ENCODE measurements at places on chromosomes 11 and 22.

- no peak for DNase-seq
Observed at GRCh38 chr22:39242595-39243438, 2.0 kb downstream of the PDGFB start.

DNA sequence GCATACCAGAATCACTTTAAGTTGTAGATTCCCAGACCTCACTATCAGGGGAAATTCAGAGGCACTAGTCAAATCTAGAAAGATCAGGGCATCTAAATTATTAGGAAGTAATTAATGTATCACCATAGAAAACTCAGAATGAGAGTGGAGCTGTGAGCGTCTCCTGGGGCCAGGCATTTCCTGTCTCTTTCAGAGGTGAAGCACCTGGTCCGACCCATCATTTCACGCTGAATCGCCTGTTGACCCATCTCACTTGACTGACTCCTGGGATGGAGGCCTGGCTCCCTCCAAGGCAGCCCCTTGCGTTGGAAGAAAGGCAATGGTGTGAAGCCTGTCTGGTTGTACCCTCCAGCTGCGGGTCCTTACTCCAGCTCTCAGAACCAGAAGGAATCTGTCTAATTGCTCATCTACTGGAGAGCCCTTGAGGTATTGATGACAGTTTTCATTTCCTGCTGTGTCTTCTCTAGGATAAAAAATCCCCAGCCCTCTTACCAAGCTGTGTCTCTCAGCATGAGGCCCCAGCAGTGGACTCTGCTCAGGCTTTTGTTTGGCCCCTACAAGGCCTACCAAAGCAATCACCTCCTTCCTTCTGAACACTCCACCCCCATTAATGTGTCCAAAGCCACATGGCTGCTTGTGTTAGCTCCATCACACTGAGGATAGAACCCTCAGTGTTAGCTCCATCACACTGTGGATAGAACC, 93.2 kb upstream of the SYT13 start:
- DNase-seq, result no peak

- DNase-seq, result no peak
Observed at GRCh38 chr11:68993546-68993945, 12.8 kb upstream of the MRGPRD start.

DNA sequence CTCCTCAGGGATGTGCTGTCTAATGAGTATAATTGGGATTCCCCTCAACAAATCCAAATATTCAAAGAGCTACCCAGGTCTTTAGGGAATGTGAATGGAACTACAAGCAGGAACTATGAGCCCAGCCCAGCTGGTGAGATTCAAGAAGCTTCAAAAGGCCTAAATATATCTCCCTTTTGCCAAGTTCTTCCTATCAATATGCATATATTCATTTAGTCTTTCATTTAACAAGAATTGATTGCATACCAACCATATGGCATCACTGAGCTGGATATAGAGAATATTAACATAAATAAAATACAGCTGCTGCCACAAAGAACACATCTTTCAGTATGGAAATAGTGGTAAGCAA, 58.9 kb upstream of the PRSS23 start:
- no peak for DNase-seq

DNA sequence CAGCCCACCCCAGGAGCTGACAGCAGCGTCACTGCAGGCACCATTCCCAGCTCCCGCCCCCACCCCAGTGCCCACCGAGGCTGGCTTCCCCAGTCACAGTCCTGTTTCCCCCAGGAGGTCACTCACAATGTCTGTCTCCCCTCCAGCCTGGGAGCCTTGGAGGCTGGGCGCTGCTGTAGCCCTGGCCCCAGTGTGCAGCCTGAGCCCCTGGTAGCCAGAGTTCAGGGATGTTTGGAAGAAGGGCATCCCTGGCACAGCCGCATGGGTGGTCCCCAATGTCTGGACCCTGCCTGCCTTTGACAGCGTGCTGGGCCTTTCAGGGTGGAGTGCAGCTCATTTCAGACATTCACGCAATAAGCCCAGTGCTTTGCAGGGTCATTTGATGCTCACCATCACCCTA, 4.3 kb downstream of the CAPN5 start:
- DNase-seq, result no peak

DNA sequence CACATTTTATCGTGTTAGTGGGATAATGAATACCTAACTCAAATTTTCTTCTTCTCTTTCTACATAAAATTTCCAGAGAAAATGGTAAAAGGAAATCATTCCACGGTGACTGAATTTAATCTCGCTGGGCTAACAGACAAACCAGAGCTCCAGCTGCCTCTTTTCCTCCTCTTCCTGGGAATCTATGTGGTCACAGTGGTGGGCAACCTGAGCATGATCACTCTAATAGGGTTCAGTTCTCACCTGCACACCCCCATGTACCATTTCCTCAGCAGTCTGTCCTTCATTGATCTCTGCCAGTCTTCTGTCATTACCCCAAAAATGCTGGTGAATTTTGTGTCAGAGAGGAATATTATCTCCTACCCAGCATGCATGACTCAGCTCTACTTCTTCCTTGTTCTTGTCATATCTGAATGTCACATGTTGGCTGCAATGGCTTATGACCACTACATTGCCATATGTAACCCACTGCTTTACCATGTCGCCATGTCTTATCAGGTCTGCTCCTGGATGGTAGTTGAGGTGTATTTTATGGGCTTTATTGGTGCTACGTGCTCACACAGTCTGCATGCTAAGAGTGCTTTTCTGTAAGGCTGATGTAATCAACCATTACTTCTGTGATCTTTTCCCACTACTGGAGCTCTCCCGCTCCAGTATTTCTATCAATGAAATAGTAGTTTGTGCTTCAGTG, 24.1 kb downstream of the OR10D3 start:
- DNase-seq, result no peak

DNA sequence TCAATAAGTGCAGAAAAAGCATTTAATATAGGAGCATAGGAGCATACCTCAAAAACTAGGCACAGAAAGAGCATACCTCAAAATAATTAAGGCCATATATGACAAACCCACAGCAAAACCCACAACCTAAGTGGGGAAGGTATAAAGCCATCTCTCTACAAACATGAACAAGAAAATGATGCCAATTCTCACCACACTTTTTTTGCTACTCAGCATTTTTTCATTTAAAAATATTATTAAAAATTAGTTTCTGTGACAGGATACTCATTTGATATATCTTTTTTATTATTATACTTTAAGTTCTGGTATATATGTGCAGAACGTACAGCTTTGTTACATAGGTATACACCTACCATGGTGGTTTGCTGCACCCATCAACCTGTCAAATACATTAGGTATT, 352.0 kb downstream of the LUZP2 start:
- no peak for DNase-seq

GRCh38 chr22:50252082-50253045, 1.3 kb upstream of the HDAC10 start:
- DNase-seq, result peak; percentile 65

DNA sequence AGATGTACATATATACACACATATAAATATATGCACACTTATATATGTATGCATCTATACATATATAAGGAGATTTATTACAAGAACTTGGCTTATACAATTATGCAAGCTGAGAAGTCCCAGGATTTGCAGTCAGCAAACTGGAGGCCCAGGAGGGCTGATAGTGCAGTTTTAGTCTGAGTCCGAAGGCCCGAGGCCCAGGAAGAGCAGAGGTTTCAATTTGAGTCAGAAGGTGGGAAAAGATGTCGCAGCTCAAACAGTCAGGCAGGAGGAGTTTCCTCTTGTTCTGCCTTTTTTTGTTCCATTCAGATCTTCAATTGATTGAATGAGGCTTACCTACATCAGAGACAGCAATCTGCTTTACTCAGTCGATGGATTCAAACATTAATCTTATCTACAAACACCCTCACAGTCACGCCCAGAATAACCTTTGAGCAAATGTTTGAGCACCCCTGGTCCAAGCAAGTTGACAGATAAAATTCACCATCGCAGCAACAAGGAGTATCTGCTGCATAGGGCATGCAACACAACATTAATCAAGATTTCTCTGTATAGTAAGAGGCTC, 4.0 kb upstream of the SGSM1 start:
- no peak for DNase-seq

DNA sequence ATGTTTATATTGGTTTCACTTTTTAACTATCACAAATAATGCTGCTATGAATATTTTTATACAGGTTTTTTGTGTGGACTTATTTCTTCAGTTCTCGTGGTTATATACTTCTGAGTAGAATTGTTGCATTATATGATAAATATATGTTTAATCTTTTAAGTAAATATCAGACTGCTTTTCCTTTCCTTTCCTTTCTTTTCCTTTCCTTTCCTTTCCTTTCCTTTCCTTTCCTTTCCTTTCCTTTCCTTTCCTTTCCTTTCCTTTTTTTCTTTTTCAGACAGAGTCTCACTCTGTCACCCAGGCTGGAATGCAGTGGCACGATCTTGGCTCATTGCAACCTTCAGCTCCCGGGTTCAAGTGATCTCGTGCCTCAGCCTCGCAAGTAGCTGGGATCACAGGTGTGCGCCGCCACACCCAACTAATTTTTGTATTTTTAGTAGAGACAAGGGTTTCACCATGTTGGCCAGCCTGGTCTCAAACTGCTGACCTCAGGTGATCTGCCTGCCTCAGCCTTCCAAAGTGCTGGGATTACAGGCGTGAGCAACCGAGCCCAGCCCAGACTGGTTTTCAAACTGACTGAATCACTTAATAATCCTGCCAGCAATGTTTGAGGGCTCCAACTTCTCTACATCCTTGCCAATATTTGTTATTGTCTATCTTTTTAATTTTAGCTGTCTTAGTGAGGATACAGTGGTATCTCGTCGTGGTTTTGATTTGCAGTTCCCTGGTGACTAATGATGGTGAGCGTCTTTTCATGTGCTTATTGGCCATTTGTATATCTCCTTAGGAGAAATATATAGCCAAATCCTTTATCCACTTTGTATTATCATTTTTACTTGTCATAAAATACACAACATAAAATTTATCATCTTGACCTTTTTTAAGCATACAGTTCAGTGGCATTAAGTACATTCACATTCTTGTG, 21.9 kb downstream of the HTR3B start:
- DNase-seq, result no peak

DNA sequence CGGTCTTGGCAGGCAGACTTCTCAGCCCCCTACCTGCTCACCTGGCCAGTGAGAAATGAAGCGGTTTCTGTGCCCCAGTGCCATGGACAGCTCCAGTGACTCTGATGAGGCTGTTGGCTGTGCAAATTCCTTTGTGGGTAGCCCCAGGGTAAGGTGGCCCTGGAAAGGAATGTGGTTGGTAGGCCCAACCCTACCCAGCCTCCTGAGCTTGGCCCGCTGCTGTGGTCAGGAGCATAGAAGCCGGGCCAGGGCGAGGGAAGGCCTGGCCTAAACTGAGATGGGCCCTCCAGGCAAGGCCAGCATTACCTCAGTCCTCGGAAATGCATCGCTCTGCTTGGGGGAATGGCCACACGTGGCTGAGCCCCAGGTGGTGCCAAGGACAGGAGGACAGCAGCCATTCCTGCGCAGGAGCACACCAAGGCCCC, 16.9 kb downstream of the DAGLA start:
- DNase-seq, result no peak

DNA sequence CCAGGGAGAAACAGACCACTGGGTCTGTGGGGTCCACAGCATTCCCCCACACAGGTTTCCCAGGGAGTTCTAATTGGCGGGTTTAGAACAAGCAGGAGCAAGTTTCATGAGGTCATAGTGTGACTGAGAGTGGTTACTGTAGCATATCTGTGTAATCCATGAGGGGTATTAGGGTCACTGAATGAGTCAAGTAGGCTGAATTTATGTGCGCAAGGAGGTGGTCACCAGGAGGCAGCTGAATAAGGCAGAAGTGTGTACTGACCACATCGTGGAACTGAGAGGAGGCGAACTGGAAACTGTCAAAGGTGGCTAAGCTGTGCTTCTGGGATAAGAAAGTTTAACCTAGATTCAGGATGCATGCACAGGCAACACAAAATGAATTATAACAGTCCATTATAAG, 876.0 kb downstream of the METTL15 start:
- DNase-seq, result no peak

DNA sequence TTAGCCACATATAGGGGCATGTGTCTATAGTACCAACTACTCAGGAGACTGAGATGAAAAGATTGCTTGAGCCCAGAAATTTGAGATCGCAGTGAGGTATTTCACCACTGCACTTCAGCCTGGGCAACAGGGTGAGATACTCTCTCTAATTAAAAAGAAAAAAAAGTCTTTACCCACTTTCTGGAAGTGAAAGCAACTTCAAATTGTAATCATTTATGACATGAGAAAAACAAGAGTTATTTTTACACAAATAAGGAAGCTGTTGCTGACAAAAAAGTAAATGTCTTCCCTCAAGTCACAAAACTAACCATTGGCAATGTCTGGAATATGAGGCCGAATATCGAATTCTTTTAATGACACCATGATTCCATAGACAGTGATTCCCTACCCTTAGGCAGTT, 71.4 kb downstream of the GLYATL1 start:
- no peak for DNase-seq

DNA sequence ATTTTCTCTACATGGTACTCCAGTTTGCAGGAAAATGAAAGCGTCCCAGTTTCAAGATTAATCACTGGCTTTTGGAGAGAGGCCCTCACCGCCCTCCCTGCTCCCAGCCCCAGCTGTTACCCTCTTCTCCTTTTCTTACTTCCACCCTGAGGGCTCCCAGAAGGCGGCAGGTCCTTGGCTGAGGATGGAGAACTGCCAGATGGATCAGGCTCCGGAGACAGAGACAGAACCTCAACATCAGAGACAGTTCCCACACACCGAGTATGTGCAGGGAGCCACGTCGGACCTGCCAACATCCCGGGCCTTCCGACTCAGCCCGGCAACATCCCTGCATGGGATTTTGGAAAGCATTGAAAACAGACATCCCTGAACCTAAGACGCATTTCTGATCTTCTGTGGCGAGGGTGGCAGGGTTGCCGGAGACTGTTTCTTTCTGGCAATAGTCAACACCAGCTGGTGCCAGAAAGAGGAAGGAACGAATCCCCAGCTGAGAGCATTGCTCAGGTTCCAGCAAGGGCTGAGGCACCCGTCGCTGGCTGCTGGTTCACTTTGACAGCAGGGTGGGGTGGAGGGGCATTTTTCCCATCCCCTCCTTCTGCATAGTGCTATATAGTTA, 467.1 kb downstream of the MIAT start:
- DNase-seq, result no peak

- DNase-seq, result no peak
Observed at GRCh38 chr22:33605666-33606065, 314.6 kb downstream of the LARGE1 start.

DNA sequence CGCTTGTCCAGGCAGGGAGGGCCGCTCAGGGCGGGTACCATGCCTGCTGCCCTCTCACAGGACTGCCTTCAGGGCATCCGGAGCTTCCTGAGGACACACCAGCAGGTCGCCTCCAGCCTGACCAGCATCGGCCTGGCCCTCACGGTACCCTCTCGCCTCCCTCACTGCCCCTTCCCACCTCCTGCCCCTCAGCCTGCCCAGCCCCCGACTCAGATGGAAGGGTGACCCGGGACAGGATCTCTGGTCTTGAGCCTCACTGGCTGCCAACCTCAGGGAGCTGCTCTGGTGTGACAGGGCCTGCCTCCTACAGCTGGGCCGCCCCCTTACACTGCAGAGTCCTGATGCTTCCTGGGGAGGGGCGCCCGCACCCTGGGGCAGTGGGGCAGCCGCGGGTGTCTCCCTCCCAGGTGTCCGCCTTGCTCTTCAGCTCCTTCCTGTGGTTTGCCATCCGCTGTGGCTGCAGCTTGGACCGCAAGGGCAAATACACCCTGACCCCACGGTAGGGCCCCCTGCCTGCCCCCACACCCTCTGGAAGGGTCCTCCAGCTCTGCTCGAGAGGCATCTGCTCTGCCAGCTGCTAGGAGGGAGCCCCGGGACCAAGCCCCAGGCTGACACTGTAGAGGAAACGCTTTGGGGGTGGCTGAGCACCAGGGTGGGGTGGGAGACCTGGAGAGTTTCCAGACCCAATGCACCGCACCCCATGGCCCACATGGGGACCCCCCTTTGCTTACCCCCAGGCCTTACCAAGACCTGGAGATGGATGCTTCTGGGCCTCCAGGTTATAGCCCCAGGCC, 14.6 kb downstream of the TSPAN32 start:
- no peak for DNase-seq

GRCh38 chr22:38177926-38178604, 3.6 kb downstream of the PLA2G6 start:
- DNase-seq, result peak; percentile 88

All from fibroblast of skin of back (primary cell).